Neural crest cell (in vitro differentiated cells): ENCODE measurements at places on chromosomes 16 and 17. TPM values are rescaled to one million over a fixed set of nuclear protein-coding genes. Genes with fewer than 3 reads are reported as not detected.

Gene WFDC1
- total RNA-seq, result 0.14 and 0.30 TPM in 2 replicates

Gene PRSS33
- 0.23 and 0.39 TPM in 2 replicates for total RNA-seq

Gene NPTX1
- total RNA-seq, result 1.6 and 1.9 TPM in 2 replicates

Gene NPIPA8
- total RNA-seq, result 0.65 and 0.68 TPM in 2 replicates

Gene LRRC46
- 0.84 and 1.4 TPM in 2 replicates for total RNA-seq

Gene JUP
- total RNA-seq, result 20.6 and 23.5 TPM in 2 replicates

Gene KCNH6
- 0.12 TPM in 1 of 2 replicates, not detected in the other for total RNA-seq

Gene PRAC2
- not detected in 2 replicates for total RNA-seq

Gene ATP2C2
- 0.16 and 0.30 TPM in 2 replicates for total RNA-seq

Gene DOC2A
- 5.7 and 6.4 TPM in 2 replicates for total RNA-seq

Gene CCL4L2
- not detected in 2 replicates for total RNA-seq

Gene HSD11B2
- total RNA-seq, result 3.8 and 4.7 TPM in 2 replicates

Gene PRSS36
- 0.68 and 1.1 TPM in 2 replicates for total RNA-seq

Gene KSR1
- 27.8 and 28.0 TPM in 2 replicates for total RNA-seq

Gene CXCL16
- total RNA-seq, result not detected in 2 replicates

Gene GJC1
- total RNA-seq, result 143 and 145 TPM in 2 replicates

Gene GNAO1
- 21.3 and 22.2 TPM in 2 replicates for total RNA-seq

Gene TMEM100
- 0.23 and 0.54 TPM in 2 replicates for total RNA-seq

Gene NUDT21
- total RNA-seq, result 232 and 239 TPM in 2 replicates

Gene RASL10B
- total RNA-seq, result 31.7 and 33.8 TPM in 2 replicates

Gene PHB1
- 248 and 256 TPM in 2 replicates for total RNA-seq

Gene C17orf50
- total RNA-seq, result 0.23 TPM in 1 of 2 replicates, not detected in the other

Gene KRT12
- not detected in 2 replicates for total RNA-seq

Gene PPP1R27
- total RNA-seq, result not detected in 2 replicates

Gene STH
- not detected in 2 replicates for total RNA-seq
